Activated CD8-positive, alpha-beta memory T cell treated with anti-CD3 and anti-CD28 coated beads for 4 hours (primary cell): ENCODE measurements at places on chromosomes 16 and 17.

DNA sequence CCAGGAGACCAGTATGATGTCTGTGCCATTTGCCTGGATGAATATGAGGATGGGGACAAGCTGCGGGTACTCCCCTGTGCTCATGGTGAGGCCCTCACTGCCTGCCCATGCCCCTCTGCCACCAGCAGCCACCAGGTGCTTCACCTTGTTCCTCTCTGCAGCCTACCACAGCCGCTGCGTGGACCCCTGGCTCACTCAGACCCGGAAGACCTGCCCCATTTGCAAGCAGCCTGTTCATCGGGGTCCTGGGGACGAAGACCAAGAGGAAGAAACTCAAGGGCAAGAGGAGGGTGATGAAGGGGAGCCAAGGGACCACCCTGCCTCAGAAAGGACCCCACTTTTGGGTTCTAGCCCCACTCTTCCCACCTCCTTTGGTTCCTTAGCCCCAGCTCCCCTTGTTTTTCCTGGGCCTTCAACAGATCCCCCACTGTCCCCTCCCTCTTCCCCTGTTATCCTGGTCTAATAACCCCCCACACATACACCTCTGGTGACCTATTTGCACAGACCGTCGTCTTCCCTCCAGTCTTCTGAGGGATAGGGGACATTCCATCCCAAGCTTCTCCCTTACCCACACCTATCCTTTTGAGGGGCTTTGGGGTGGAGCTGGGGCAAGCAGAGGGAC, 3.7 kb downstream of the PFN1 start:
- no peak for DNase-seq

- no peak for DNase-seq
These were observed 9.9 kb downstream of the CAPNS2 start for GRCh38 chr16:55576384-55576783.

GRCh38 chr16:85451641-85452363, 161.3 kb upstream of the GSE1 start:
- DNase-seq = no peak

DNA sequence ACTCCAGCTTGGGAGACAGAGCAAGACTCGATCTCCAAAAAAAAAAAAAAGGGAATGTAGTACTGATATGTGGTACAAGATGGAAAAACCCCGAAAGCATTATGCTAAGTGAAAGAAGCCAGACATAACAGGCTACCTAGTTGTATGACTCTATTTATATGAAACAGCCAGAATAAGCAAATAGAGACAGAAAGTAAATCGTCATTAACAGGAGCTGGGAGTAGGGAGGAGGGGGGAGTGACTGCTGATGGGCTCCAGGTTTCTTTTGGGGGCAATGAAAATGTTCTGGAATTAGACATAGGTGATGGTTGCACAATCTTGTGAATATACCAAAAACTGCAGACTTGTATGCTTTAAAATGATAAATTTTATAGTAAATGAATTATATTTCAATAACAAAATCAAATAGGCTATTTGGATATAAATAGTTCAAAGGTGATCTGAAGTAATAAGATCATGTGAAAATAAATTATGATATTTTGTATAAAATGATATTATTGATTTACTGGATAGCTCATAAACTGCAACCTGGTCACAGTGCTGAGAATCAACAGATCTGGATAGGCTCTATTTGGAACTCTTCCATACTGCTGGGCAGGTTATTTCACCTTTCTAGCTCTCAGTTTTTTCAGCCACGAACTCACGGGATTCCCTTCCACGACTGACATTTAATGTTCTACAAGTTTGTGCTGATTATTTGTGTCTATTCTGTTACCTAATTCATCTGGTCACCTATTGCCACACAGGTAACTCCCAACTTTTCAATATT, 27.1 kb downstream of the ZNF652 start:
- DNase-seq = no peak

- peak; percentile 83 for DNase-seq
These were observed at the start of gene DDX42 for GRCh38 chr17:63774141-63774968. TSS of gene DDX42 (plus strand) at chr17:63774170. CDS start at chr17:63787050, 12,880 bp downstream.

GRCh38 chr17:73684183-73684582, 39.9 kb upstream of the SDK2 start:
- DNase-seq = no peak

DNA sequence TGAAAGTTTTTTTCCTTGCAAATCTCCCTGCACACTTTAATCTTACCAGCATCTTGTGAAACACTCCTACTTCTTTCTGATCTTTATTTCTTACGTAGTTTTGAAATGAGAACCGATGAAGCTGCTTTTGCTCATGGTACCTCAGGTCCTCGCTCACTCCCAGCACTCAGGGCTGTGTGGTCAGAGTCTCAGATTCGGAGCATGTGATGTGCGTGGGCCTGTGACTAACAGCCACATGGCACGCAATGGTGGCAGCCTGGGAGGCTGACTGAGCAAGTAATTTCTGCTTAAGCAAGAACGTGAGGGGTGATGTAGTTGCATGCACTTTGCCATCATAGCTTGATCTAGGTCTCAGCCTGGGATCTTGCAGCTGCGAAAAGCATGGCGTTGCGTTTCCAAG, 624.3 kb downstream of the MAF start:
- DNase-seq = no peak

DNA sequence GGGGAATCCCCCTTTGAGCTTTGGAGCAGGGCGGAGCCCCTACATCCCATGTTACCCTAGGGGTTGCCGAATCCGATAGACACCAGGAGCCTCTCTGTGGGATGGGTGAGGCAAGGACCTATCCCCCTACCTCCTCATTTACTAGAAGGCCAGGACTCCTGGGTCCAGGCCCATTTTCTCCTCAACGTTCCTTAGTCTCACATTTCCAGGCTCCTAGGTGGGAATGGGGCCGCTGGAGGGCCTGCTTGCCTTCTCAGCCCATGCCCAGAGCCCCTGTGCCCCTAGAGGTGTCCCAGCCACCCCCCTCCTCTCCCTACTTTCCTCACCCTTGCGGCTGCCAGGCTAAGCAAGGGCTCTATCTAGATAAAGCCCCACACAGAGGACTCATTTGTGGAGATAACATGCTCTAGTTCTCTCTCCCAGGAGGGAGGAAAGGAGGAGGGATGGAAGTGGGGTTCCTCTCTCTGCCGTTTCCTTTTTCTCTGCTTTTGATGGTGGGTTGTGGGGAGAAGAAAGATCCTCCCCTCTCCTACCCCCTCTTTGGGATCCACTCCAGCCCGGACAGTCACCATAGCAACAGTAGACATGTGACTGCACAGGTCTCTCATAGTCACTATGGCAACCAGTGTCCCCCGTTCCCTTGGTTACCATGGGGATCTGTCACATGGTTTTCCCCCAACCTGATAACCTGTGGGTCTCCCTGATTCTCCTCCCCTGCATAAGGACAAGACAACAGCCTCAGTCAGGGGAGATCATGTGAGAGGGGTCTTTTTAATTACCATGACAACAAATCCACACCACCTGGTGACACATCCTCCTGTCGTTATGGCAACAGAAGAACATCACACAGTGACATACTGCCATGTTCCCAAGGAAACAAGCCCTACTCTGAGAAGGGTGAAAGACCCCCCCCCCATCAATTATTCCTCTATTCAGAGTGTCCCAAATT, 5.2 kb downstream of the CACNA1G start:
- no peak for DNase-seq

GRCh38 chr17:2947588-2947950, 115.8 kb downstream of the OR1D5 start:
- DNase-seq = no peak

- DNase-seq = no peak
These were observed 408.7 kb downstream of the SLC39A11 start for GRCh38 chr17:72683506-72684404.

DNA sequence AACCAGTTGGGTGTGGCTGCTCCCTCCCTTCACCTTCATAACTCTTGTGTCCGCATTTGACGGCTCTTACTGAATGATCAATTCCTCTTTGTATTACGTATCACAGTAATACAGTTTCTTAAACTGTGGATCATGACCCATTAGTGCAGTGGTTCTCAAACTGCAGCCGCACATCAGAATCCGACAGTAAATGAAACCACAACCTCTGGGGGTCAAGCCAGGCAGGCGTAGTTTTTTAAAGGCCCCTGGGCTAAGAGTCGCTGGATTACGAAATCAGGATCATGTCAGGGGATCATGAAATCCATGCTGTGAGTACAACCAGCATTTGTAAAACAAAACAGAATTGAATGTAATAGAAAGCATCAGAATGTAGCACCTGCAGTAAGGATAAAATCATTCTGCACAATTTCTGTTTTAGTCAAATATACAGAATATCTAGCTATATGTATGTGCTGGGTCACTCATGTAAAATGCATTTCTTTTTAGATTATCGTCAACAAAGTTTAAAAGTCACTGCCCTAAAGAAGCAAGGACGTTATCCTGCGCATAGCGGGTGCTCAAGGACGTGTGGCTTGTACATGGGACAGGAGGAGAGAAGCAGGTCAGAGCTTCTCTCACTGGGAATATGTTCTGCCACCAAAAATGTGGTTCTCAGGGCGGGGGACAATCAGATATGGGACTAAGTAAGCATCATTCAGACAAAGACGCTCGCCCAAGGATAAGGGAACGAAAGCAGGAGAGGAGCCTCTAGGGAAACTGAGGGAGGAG, 113.1 kb downstream of the ZFHX3 start:
- DNase-seq = no peak

DNA sequence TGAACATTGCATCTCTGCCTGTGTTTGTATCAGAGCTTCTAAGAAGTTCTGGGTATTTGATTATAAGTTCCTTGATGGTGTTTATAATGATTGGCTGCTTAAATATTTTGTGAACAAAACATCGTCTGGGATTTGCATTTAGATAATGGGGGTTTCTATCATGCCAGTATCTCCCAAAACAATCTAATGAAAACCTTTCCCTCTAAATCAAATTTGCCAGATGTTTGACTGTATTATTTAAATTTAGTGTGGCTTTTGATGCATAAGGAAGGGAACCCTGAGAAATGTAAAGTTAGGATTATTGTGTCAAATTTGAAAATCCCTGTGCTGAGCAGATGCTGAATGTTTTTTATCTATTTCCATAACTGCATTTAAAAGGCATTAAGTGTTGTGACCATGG, 159.9 kb downstream of the HS3ST3A1 start:
- no peak for DNase-seq

DNA sequence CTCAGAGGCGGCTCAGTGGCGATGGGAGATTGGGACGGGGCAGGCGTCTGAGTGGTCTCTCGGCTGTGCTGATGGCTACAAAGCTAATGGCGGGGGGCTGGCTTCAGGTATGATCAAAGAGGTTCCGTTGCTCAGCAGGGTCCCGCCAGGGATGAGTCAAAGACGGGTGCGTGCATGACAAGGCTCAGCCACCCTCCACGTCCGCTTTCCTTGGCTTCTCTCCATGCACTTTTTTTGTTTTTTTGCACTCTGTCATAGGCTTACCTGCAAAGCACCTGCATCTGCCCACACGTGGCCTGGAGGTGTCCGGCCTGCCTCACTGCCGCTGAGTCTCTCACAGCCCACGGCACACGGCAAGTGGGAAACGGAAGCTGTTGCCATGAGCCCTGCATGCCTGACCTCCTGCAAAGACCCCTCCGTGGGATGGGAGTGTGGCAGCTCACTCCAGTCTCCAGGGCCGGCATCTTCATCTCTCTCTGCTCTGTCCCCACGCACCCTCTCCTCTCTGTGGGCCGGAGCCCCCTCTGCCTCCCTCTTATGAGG, 85.5 kb upstream of the ZNF469 start:
- no peak for DNase-seq

DNA sequence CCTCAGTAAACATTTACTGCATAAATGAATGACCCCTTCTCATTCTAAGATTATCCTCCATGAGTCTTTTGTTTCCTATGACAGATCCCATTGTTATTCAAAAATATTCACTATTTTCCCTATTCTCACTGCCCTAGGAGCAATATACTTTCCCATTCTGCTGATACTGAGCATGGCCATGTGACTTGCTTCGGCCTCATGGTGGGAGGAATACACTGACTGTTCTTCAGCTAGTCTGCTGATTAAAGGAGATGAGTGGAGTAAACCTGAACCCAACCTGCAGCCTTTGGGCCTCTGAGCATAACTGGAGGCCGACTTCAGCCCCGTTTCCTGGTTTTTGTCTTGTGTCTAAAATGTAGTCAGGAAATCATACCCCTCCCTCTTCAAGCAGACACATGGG, 531.8 kb upstream of the SALL1 start:
- DNase-seq = no peak

DNA sequence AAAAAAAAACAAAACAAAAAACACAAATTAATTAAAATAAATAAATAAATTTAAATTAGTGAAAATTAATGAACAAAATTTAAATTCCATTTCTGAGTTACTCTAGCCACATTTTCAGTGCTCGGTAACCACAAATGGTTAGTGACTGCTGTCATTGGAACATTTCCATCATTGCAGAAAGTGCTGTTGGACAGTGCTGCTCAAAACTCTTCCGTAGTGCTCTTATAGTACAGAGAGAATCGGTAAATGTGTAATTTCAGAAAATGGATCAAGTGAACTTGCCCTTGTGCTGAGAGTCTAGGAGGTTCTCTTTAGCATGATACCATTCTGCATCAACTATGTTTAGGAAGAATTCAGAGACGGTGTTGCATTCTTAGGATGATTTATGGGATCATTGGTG, 23.7 kb downstream of the ZNRF1 start:
- DNase-seq = no peak

GRCh38 chr16:31451681-31452351, 7.5 kb upstream of the ARMC5 start:
- no peak for DNase-seq

GRCh38 chr16:2071454-2072202, 23.8 kb downstream of the TSC2 start:
- no peak for DNase-seq

DNA sequence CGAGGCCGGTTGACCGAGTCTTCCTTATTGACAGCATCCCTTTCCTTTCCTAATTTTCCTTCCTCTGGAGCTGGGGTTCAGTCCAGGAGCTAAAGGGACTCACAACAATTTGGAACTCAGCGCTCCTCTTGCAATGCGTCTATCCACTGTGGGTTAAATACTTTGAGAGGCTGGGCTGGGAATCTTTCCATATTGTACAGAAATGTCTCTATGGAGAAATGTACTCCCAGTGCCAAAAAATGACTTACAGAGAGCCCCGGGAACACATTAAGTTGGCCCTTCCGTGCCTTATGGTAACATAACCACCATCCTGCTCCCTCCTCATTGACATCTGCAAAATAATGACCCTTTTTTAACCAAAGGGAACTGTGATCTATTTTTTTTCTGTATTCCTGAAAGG, 192.8 kb downstream of the FTO start:
- DNase-seq = no peak

DNA sequence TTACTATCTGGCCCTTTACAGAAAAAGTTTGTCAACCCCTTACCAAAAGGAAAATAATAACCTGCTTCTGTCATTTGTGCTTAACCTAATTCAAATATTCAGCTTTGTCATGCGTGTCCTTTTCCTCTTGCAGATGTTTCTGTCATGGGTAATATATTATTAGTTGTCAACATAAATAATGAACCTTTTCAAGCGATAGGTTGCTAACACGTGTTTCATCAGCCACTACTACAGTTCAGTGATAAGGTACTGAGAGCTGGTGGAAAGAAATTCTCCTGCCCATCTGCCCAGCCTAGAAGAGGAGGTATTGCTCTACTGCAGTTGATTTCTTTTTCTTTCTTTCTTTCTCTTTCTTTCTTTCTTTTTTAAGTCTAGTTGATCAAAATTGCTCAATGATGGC, 12.0 kb upstream of the SRSF1 start:
- no peak for DNase-seq
